Effector CD8-positive, alpha-beta T cell (primary cell): ENCODE measurements at places on chromosomes 5 and 9.

DNA sequence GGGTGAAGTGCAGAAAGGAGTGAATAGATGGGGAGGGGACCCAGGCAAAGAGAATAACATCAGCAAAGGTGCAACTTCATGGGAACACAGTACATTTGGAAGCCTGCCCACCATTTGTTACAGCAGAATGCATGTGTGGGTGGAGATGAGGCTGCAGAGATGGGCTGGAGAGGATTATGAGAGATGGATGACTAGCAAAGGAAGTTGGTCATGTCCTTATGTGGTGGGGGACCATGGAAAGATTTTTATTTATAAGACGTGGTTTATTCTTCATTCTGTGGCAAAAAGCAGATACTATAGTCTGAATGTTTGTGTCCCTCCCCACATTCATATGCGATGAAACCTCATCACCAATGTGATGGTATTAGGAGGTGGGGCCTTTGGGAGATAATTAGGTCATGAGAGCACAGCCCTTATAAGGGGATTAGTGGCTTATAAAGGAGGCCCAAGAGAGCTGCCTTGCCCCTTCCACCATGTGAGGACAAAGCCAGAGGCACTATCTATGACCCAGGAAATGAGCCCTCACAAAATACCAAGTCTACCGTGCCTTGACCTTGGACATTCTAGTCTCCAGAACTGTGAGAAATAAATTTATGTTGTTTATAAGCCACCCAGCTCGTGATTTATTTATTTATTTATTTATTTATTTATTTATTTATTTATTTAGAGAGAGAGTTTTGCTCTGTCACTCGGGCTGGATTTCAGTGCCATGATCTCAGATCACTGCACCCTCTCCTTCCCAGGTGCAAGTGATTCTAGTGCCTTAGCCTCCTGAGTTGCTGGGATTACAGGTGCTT is 483.7 kb downstream of the RAB3C start:
- DNase-seq: no peak

DNA sequence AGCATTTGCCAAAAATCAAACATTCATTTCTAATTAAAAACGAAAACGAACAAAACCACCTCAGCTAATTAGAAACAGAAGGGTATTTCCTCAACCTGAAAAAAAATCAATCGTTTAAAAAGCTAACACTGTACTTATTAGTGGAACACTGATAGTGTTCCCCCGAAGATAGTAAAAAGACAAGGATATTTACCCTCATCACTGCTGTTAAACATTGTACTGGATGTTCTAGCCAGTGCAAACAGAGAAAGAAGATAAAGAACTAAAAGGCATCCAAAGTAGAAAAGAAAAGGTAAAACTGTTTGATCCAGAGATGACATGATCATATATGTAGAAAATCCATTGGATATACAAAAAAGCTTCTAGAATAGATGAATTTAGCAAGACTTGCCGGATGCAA is 508.3 kb downstream of the DMRTA1 start:
- DNase-seq: no peak

- DNase-seq: no peak
Measured at GRCh38 chr5:112467485-112467884, 48.4 kb upstream of the EPB41L4A start.

DNA sequence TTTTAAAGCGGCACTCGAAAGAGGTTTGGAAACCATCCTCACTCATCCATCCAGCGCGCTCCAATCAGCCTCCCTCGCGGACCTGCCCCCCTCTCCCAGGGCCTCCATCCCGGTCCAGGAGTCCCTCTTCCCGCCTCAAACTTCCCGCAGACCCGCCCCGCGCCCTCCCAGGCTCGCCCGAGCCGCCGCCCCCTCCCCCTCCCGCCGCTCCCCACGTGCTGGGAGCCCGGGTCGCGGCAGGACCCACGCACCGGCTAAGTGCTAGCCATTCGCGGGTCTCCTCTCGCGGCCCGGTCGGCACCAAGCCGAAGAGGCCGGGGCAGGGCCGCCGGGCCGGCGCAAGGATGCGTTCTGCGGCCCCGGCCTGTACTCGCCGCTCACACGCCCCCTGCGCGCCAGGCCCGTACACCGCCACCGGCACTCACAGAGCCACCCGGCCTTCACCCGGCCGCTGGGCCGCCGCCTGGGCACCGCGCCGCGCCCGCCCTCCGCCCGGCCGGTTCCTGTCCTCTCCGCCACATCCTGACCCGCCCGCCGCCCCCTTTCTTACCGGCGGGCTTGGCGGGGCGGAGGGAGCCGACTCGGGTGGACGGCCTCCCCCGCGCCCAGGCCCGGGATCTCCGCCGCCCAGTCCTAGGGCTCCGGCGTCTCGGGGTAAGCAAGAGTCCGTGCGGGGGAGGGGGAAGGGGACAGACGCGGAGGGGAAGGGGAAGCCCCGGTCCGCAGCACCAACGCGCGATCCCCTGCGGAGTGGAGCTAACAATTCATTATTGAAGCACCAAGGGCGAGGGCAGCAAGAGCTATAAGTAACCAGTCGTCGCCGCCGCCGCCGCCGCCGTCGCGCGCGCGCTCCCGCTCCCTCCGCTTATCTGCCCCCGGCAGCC is 576 bp downstream of the CHD1 start:
- DNase-seq: peak; percentile 28

DNA sequence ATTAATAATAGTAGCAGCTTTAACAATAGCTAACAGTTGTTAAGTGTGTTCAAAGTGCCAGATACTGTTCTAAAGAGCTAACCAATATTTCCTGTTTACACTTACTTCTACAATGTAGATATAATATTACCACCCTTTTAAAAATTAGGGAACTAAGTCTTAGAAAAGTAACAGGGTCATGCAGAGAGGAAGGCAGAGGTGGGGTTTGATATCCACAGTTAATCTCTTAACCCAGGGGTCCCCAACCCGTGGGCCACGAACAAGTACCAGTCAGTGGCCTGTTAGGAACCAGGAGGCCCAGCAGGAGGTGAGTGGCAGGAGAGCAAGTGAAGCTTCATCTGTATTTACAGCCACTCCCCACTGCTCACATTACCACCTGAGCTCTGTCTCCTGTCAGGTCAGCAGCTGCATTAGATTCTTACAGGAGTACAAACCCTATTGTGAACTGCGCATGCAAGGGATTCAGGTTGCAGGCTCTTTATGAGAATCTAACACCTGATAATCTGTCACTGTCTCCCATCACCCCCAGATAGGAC is 89.1 kb downstream of the ACTL7B start:
- DNase-seq: no peak

GRCh38 chr9:86454701-86455615 is 100.7 kb upstream of the TUT7 start:
- DNase-seq: no peak

- no peak for DNase-seq
Measured at GRCh38 chr9:124552273-124552605, 45.0 kb upstream of the NR5A1 start.

DNA sequence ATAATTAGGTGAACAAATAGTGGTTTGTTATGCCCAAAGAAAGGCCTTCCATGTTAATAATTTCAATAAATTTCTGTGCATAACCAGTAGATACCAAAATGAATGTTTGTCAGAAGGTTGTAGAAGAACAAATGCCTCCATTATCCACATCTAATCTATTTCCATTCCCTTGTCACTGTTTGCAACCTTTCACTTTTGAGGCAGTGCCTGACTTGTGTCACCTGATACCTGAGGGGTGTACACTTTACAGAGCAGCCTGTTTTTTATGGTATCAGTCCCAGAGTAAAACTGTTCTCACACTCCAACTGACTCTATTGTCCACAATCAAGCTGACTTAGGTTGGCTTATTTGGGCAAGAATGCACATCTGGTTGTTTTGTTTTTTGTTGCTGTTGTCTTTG is 40.1 kb downstream of the FREM1 start:
- DNase-seq: no peak

GRCh38 chr9:32533336-32533735 is 7.3 kb upstream of the RIGI start:
- DNase-seq: no peak

DNA sequence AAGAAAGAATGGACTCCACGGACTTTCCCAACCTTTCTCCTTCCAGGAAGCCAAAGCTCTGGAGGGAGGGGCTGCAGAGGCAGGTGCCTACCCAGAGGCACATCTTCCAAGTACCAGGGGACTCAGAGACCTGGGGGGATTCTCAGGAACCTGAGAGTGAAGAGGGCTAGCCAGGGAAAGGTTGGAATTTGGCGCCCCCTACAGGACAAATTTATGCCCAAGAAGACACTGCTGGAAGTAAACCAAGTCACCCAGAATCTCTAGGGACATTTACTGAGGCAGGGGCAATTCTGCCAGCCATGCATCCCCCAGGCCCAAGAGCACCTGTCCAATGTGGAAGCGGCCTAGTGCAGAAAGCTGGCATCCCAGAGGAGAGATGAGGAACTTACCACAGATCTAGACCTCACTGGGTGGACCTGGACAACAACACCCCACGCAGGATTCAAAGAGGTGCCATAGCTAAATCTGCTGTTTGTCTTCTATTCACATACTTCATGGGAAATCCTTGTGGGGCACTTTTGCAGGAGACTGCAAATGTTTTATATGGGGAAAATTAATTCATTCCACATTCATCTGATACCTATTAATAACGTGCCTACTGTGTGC is 25.9 kb upstream of the IDNK start:
- no peak for DNase-seq

GRCh38 chr5:8520917-8521316 is 652.0 kb downstream of the MTRR start:
- no peak for DNase-seq

DNA sequence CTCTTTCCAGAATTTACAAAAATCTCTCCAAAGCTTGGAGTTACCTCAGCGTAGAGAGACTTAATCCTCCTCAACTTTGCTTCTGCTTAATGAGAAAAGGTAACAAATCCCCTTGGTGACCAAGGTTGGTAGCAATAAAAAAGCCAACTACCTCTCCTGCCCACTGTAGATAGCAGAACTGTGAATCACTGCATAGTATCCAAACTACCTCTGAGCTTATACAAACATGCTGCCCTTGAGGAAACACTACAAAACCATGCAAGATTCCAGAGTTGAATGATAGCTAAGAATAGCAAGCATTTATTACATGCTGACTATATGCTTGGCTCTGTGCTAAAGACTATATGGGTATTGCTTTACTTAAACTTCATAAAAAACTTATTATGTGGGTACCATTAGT is 2.8 kb upstream of the ADAMTS12 start:
- DNase-seq: no peak

- no peak for DNase-seq
Measured at GRCh38 chr5:175654339-175654738, 3.5 kb upstream of the HRH2 start.

- no peak for DNase-seq
Measured at GRCh38 chr5:157372472-157372822, 87.6 kb upstream of the NIPAL4 start.

GRCh38 chr9:77876590-77876989 is 155.0 kb downstream of the GNAQ start:
- no peak for DNase-seq

- no peak for DNase-seq
Measured at GRCh38 chr5:130870691-130871090, 294.4 kb downstream of the HINT1 start.
